ENCODE measurements at places on chromosomes 5 and 9.

- DNase-seq, result no peak
Observed at GRCh38 chr9:93318480-93318879, 133.0 kb upstream of the FAM120A start.

- no peak for DNase-seq
Observed at GRCh38 chr5:152282331-152282730, 122.7 kb downstream of the NMUR2 start.

- no peak for DNase-seq
Observed at GRCh38 chr5:96431376-96432187, 1.5 kb downstream of the PCSK1 start.

DNA sequence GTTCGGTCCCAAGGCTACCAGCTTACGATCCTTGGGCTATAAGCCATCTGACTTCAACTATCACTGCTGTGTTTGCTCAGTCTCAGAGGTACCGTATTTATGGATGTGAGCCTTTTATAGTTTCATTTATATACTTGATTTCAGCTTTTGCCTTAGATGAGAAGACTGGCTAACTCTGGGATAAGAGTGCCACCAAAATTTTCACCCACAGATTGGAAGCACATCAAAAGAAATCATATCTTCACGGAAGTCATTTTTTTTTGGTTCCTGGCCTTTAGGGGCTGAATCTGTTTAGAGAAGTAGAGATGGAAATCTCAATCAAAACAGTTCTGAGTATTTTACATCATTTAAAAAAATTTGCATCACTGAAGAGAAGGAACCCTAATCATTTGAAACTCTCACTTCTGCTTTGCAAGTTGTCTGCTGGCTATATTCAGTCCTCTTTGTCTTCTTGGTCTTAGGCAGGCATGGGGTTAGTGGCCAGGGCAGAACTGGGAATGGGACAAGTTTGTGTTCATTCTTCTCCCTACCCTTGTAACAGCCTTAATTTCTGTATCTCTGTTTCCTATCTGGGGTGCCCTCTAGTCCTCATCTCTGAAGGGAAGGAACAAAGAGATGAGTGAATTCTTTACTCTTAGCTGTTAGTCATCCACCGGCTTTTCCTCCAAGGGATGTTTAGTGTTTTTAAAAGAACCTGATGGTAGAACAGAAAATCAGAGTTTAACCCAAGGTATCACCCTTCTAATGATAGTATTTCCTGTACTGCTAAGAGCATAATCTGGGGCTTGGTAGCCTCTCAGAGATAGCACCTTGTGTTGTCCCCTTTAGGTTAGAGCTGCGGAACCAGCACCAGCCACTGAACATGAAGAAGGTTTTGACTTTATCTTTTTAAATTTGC, 14.1 kb upstream of the TNFAIP8 start:
- DNase-seq, result no peak

- DNase-seq, result peak; percentile 5
Observed at GRCh38 chr5:393846-394275, 49.1 kb upstream of the EXOC3 start.

GRCh38 chr5:40515476-40515875, 164.2 kb upstream of the PTGER4 start:
- DNase-seq, result no peak

DNA sequence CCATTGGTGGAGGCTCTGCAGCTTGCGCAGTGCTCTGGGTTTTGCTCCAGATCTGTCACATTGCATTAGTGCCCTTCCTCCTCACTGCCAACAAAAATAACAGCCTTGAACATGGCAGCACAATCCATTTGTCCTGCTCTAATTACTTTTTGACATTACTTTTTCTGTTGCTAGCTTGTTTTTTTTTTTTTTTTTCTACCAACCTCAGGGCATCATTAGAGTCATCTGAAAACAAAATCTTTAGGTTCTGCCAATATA, 117.5 kb upstream of the NR5A1 start:
- DNase-seq, result no peak

DNA sequence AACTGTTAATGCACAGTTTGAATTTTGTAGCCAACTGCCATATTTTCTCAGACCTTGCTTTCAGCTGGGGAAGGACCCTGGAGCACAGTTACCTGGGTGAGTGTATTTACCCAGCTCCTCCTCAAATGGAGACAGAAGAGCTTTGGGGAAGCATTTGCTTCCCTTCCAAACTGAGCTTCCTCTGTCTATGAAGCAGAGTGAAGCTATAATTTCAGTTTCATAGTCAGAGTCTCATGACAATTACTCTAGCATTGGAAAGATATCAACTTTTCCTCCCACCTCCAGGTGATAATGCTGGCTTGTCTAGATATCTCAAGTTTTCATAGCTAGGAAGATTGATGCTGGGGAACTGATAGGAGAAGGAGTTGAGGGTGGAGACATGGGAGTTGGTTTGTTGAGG, 406.4 kb upstream of the CLINT1 start:
- DNase-seq, result no peak

- DNase-seq, result no peak
Observed at GRCh38 chr5:39102684-39103155, 28.5 kb upstream of the RICTOR start.

DNA sequence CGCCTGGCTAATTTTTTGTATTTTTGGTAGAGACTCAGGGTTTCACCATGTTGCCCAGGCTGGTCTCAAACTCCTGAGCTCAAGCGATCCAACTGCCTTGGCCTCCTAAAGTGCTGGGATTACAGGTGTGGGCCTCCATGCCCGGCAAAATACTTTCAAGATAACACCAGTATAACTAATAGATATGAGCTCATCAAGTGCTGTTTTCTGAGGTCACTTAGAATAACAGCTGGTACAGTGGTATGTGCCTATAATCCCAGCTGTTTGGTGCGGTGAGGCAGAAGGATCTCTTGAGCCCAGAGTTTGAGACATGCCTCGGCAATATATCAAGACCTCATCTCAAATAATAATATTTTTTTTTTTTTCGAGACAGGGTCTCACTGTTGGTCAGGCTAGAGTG, 30.5 kb upstream of the CREBRF start:
- no peak for DNase-seq

- no peak for DNase-seq
Observed at GRCh38 chr9:107744873-107745272, 255.3 kb upstream of the KLF4 start.

DNA sequence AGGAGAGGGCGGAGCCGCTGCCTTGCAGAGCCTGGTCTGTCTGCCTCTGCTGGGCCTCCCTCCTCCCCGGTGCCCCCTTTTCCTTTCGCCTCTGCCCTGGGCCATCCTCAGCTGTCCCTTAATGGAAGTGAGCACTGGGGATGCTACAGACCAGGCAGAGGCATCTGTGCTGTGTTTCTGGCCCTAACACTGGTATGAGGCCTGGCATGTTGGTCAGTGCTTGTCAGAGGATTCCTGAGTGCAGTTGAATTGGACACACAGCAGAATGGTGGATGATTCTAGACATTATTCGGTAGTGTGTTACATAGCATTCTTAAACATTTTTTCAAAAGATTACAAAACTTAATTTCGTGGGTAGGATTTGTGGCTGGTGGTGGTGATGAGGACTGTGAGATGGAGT, 88.6 kb downstream of the EHMT1 start:
- no peak for DNase-seq

- DNase-seq, result no peak
Observed at GRCh38 chr9:135930446-135931345, 23.4 kb upstream of the CAMSAP1 start.

DNA sequence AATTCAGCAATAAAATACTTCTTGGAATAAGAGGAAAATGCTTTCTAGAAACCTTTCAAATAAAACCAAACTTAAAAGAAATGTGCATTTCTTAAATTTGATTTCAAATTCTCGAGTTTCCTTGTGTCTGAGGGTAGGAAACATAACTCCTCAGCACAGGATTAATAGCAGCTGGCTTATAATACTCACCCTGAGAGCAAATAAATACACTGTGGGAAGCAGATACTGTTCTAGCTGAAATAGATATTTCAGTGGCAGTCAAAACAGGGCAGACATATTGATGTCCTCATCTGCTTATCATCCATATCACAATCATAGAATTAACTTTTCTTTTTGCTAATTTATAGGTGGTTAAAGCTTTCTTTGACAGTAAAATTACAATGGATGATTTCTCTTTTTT, 24.1 kb upstream of the FEM1C start:
- no peak for DNase-seq

DNA sequence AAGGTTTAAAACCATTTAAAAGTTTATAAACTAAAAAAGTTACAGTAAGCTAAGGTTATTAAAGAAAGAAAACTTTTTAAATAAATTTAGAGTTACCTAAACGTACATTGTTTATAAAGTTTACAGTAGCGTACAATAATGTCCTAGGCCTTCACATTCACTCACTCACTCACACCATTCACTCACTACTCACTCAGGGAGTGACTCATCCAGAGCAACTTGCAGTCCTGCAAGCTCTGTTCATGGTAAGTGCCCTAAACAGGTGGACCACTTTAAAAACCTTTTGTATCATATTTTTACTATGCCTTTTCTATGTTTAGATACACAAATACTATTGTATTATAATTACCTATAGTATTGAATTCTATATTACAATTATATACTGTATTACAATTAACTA, 190.8 kb upstream of the RASA1 start:
- no peak for DNase-seq

DNA sequence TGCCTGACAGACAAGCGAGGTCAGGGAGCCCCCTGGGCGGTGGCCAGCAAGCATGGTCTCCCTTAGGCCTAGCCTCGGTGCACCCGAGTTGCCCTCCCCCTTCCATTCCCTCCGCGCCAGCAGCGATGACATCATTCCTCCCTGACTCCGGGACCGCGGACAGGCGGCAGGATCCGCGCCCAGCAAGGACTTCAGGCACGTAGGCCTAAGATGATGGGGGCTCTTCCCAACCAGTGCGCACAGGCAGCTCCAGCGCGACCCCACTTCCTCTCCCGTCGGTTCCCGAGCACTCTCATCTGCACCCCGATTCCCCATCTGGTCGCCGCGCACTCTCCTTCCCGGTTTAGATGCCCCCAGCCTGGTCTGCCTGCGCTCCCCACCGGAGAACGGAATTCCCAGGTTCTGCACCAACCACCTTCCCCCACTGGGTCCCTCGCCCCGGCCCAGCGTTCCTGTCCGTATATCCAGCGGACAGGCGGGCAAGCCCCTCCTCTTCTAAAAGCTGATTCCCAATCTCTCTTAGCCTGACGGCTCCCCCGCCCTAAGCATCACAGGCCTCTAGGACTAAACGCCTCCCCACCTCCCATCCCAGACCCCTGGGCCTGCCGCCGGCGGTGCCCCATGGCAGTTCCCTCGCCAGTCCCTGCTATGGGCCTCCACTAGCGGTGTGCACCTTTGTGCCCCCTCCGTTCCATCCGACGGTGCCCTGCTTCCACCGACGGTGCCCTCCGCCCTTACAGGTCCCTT, 931 bp downstream of the FAM219A start:
- DNase-seq, result peak; percentile 80

- DNase-seq, result no peak
Observed at GRCh38 chr5:119070578-119070827, 384 bp upstream of the DMXL1 start.

GRCh38 chr9:95572381-95573151, 55.8 kb upstream of the PTCH1 start:
- no peak for DNase-seq

DNA sequence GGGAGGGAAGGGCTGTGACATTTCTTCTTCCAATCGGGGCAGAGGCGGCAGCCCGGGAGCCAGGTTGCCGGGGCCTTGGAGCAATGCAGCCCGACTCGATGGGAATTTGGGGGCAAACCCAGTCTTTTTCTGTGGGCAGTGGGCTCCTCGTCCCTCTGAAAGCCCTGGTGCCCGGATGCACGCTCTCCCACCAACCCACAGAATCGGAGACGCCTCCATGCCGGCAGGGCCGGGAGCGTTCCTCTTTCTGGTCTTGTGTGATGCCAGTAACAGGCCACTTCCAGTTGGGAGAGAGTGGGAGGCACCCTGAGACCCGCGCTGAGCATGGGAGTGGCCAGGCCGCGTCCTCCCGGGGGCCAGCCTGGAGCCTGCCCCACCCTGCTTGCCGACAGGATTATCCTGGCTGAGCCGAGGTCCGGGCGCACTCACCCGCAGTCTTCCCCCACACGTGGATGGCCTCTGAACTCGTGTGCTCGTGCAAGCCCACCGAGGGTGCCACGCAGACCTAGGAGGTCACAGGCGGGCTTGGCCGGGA, 17.8 kb downstream of the OLFM1 start:
- no peak for DNase-seq

DNA sequence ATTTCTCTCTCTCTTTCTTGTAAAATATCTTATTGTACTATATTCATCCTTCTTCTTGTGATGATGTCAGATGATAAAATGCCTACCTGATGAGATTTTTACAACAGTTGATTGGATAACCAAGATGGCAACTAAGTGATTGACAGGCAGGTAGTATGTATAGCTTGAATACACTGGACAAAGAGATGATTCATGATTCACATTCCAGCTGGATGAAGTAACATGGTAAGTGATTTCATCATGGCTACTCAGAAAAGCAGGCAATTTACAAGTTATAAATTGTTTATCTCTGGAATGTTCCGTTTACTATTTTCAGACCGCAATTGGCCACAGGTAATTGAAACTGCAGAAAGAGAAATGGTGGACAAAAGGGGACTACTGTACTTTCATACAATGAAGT, 1471.7 kb upstream of the C9orf72 start:
- DNase-seq, result no peak

DNA sequence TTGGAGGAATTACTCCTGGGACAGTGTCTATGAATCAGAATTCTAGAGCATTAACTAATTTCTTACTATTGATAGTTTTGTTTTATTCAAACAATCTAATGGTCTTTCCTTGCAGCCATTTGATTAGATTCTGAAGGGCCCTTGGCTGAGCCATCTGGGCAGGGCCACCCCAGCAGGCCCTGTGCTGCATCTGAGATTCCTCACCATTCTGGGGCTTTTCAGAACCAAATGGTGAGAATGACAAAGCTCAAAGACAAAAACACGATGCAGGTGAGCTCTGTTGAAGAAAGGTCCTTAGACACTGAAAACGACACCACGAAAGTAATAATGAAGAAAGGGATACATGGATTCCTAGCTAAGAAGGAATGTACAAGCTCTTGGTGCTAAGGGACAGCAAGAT, 321.0 kb upstream of the IRX4 start:
- no peak for DNase-seq

GRCh38 chr5:109859537-109859936, 169.8 kb downstream of the MAN2A1 start:
- no peak for DNase-seq

GRCh38 chr9:23015557-23015956, 568.9 kb downstream of the DMRTA1 start:
- no peak for DNase-seq

DNA sequence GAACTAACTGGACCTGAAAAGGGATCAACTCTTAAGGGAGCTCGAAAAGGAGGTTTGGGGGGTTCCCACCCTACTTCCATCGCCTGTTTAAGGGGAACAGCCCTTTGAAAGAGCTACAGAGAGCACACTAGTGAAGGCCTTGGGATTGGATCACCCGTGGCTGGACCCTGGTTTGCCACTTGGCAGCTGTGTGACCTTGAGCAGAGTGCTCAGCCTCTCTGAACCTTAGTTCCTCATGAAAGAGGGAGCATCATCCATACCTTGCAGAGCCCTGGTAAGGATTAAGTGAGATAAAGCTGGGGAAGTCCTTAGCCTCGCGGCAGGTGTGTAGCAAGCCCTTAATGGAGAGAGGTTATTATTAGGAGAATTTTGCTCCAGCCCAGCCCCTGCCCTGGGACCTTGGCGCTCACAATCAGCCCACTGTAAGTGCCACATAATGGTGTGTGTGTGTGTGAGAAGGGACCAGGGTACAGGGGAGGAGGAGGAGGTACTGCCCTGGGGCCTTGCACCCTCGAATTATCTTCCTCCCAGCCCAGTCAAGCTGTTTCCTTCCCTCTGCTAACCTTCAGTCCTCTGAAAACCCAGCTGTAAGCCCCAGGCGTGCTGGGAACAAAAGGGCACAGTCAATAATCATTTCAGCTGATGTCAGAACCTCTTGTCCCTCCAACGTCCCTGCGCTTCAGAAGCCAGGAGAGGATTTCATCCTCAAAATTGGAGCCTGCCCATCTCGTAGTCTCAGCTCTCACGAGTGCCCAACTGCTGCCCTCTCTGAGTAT, 42.9 kb downstream of the FOXI1 start:
- no peak for DNase-seq
